ENCODE measurements at places on chromosomes 13 and 19.

DNA sequence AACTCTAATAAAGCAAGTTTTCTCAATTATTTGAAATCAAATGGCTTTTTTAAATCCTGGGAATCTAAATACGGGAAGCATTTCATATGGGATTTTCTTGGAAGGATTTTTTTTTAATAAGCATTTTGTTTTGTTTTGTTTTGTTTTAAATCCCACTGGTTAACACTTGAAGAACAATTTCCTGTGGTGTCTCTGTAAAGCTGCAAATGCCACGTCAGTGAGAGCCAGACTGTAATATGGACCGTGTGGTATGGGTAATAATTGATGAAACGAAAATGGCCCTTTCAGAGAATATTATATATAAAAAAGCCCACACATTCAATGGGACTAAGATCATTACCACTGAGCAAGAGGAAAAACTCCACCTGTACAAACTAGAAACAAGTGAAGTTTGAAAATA is 33.9 kb upstream of the MIR17HG start:
- no peak for DNase-seq

- peak; percentile 79 for DNase-seq
These were observed 3.0 kb downstream of the PPP6R1 start for GRCh38 chr19:55255618-55256423.

DNA sequence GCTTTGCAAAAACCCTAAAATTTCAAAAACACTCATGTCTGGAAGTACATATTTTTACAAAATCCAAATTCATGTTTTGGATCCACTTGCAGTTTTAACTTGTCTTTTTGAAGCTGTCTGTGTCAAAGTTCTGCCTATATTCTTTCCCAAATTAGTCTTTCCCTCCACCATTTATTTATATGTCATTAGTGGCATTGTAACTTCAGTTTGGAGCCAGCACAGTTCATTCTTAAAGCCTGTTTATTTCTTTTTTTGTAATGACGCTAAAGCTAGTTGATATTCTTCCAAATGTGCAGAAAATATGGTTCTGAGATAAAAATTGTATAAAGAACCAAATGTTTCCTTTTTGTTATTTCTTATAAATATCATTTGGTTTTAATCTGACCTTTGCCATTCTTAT is 2039.3 kb downstream of the OLFM4 start:
- DNase-seq, result no peak

GRCh38 chr19:4768934-4769777 is 22.4 kb upstream of the FEM1A start:
- DNase-seq, result peak; percentile 90

DNA sequence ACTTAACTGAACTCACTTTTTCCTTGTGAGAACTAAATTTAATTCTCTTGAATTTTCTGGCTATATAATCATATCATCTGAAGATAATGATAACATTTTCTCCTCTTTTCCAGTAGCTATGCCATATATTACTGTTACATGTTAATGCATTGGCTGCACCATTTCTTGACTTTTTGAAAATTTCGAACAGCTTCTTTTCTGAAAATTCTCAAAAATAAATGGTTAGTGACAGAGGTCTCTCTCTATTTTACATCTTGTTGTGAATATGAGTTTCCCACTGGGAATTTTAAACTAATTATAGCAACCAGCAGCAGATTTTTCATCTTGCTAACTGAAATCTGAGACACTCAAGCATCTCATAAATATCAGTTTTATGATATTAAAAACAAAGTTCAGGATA is 30.6 kb downstream of the MBNL2 start:
- DNase-seq, result no peak

- DNase-seq, result peak; percentile 78
These were observed 1.8 kb downstream of the GADD45B start for GRCh38 chr19:2477732-2478191.

GRCh38 chr13:102197193-102197592 is 204.7 kb downstream of the FGF14 start:
- no peak for DNase-seq

GRCh38 chr13:20387441-20387971 is 138.2 kb downstream of the CRYL1 start:
- peak; percentile 52 for DNase-seq

GRCh38 chr13:49064476-49064875 is 88.8 kb downstream of the FNDC3A start:
- no peak for DNase-seq

DNA sequence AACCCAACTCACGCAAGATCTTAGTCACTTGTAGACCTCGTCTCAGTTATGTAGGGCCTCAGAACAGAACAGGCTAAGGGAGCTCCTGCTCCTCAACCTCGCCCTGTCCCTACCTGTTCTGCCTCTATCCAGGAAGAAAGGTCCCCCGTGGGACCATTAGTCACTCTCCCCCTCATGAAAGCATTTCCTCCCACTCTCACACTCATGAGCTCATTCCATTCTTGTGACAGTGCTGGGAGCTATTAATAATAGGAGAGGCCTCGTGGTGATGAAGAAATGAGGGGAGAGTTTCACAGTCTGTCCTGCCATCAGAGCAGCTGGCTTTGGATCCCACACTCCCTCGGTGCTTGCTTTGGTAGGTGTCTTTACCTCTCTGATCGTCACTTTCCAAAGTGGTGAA is 10.2 kb downstream of the PPP2R1A start:
- DNase-seq, result no peak

GRCh38 chr13:56189978-56190377 is 950.7 kb upstream of the PRR20A start:
- no peak for DNase-seq

GRCh38 chr13:67855741-67856238 is 625.7 kb upstream of the PCDH9 start:
- no peak for DNase-seq

GRCh38 chr19:620166-620862 is 13.0 kb downstream of the POLRMT start:
- DNase-seq, result no peak

DNA sequence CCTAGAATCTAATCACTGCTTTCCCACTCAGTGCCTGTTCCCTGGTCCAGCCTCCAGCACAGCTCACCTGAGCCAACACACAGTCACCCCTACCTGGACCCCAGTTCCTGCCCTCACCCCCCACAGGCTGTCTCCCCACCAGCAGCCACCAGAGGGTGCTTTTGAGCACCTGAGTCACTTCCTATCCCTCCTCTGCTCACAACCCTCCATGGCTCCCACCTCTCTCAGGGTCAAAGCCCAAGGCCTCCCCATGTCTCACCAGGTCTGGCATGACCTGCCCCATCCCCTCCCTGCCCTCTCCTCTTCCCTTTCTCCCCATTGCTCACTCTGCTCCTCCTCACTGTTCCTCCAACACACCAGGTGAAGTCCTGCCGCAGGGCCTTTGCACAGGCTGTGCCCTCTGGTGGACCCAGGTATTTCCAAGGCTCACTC is 7.1 kb upstream of the DPP9 start:
- DNase-seq, result peak; percentile 85

- DNase-seq, result no peak
These were observed 405.1 kb downstream of the FOXO1 start for GRCh38 chr13:40261336-40261735.

GRCh38 chr13:76012091-76012721 is 376.1 kb downstream of the LMO7 start:
- DNase-seq, result no peak

DNA sequence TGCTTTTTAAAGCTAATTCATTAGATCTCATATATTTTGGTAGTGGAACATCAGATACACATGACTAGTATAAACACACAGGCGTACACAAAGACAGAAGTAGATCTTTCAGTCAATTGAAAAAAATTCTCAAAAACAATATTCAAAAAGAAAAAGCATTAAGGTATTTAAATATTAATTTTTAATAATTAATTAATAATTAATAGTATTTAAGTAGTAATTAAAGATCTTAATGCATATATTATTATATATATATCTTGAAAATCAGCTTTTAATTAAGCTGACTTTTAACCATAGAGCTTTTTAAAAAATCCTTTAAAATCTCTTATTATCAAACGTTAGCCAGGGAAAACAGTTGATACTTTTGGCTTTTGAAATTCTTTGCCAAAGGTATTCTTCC is 489.4 kb upstream of the PCDH20 start:
- no peak for DNase-seq

GRCh38 chr13:64274481-64275217 is 2859.0 kb upstream of the PCDH20 start:
- DNase-seq, result no peak

DNA sequence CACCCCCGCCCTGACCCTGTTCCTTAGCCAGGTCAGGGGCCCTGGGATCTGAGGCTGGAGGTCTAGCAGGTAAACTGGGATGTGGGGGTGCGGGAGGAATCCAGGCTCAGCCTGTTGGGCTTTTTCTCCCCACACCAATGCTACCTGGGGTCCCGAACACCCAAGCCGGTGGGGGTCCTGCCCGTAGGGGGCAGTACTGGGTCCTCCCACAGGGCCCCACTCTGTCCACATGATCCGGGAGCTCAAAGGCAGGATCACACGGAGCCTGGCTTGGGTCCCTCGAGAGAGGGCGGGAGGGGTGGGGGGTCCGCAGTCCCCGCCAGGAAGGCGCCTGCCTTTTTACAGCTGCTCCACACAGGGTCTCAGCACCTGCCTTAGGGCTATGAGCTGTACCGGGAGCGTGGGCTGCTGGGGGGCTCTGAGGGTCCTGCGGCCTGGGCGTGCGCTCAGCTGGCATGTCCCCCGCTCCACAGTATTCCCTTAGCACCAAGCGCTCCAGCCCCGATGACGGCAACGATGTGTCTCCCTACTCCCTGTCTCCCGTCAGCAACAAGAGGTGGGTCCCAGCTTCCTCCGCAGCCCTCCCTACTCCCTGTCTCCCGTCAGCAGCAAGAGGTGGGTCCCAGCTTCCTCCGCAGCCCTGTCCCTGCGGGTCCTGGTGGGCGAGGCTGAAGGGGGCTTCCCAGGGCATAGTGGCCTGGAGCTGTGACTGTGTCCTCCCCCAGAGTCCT is 12.3 kb upstream of the TEKTIP1 start:
- DNase-seq, result no peak

DNA sequence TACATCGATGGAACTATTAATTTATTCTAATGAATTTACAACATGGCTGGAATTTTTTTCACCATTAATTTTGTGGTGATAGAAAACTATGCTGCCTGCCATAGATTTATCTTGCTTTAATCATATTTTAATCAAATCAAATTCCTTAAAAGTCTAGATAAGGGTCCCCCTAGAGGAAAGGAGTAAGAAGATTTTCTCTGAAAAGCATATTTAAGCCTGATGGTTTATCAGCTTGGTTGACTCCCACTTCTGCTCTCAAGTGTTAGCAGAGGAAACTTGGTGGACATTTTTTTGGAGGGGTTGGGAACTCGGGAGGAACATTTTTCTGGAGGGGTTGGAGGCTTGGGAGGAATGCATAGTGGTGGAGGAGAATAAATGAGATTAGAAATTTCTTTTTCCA is 253.3 kb downstream of the KCNRG start:
- no peak for DNase-seq

DNA sequence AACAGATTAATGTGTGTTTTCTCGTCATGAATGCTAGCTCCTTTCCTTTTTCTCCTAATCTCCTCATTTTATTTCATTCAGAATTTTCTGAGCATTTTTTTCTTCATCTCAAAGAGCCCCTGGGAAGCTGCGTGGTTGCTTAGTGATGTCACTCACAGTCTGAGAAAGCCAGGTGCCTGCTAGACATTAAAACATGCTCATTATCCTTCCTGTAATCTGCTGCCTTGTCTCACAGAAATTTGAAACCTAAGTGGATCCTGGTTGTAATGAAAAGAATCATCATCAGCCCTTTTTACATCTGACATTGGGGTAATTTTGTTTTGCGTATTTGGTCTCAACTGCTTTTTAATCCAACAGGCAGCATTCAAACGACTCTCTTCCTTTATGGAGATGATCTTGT is 108.2 kb upstream of the RNF113B start:
- DNase-seq, result no peak

DNA sequence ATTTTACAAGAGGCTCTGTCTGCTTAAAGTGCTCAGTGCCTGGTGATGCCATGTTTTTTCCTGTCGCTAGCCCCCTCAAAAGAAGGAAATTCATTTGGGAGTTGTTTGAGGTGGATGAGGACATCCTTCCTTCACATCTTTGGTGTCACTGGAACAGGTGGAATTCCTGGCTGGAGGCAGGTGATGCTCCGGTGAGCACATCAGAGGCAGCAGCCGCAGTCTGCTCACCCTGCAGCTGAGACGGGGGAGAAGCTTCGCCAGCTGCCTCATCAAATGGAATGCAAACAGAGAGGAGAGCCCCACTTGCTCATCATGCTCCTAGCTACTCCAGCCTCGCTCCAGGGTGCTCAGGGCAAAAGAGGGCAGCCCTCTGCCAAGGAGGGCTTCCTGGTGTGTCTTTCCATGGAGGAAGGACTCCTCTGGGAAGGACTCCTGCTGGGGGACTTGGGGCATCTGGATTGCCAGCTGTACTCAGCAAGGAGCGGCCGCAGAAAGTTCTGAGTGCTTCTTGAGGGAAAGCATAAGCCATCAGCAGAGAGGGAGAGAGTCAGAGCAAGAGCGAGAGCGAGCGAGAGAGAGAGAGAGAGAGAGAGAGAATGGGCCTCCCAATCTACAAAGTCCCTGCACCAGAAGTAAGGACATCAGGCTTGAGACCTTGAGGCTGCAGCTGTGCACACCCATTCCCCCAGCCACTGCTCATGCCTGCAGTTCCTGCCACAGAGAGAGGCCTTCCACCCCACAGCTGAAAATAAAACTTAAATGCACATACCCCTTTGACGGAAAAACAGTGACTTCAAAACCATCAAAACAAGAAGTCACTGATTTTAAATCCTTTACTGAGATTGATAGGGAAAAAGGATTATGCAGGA is 74.3 kb upstream of the UBL3 start:
- no peak for DNase-seq

- DNase-seq, result no peak
These were observed 56.6 kb downstream of the FREM2 start for GRCh38 chr13:38743466-38743865.

DNA sequence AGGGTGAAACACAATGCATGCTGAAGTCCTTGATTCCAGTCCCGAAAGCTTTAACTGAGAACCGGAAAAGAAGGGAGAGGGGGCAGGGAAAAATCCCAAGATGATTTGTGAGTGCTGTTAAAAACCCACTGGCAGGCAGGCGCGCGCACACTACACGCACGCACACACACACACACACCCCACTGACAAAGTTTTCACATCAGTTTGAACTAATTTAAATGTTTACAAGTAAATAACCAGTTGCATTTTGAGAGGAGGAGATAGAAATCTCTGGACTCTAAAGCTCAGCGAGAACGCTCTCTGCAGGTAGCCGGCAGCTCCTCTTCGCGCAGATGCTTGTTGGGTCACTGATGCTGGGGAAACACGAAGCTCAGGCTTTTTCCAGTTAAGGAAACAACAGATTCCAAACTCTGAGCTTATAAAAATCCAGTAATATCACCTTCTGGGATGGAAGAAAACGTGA is 818 bp upstream of the SLITRK1 start:
- no peak for DNase-seq

DNA sequence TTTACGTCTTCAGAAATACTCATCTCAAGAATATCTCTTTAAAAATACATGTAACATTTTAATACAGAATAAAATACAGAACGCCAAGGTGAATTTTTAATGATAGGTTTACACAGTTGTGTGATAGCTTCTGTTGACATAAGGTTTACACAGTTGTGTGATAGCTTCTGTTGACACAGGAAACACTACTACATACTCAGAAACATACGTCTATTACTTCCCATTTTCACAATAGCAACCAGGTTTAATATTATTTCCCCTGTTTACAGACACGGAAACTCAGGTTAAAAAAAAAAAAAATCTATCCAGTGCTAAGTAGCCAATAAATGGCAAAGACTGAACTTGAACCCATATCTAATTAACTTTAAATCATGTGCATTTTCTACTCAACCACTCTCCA is 571.2 kb downstream of the LIG4 start:
- DNase-seq, result no peak

GRCh38 chr19:19098703-19099632 is 35.2 kb downstream of the SLC25A42 start:
- DNase-seq, result no peak

- DNase-seq, result no peak
These were observed 17.3 kb upstream of the ERCC1 start for GRCh38 chr19:45440873-45441654.

Measured in activated CD8-positive, alpha-beta memory T cell treated with anti-CD3 and anti-CD28 coated beads for 24 hours (primary cell).